ENCODE measurements at places on chromosomes 3 and 15.

DNA sequence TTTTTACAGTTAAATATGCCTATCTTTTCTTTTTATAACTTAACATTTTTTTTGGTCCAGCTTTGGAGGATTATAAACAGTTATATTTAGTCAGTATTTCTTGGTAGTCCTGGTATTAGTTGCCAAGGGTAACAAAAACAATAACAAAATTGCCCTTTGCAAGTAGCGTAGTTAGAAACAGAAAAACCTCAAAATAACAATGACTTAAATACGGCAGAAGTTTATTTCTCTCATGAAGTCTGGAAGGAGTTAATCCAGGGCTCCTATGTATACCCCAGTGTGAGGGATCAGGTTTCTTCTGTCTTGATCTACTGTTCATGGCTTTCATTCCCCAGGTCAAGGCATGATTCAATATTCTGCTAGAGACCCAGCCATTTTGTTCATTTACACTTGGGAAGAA lies 14.1 kb upstream of the MYH15 start:
- no peak for DNase-seq

DNA sequence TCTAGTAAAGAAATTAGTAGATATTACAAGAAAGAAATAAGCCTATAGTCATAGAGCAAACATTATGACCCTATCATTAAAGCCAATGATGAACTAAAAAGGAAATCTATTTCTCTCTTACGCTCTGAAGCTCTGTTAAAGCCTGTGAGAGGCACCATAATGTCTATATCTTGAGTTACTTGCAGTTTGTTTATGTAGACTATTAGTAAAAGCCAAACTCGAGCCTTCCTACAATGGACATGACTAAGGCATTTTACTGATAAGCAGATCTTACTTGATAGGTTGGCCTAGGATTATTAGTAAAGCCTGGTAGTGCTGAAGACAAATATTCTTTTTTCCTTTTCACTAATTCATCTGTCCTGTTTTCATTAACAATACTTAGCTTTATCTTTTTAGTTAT lies 32.7 kb downstream of the LRRC3B start:
- DNase-seq = no peak

- no peak for DNase-seq
Measured at GRCh38 chr15:64121614-64122013, 25.8 kb downstream of the SNX1 start.

DNA sequence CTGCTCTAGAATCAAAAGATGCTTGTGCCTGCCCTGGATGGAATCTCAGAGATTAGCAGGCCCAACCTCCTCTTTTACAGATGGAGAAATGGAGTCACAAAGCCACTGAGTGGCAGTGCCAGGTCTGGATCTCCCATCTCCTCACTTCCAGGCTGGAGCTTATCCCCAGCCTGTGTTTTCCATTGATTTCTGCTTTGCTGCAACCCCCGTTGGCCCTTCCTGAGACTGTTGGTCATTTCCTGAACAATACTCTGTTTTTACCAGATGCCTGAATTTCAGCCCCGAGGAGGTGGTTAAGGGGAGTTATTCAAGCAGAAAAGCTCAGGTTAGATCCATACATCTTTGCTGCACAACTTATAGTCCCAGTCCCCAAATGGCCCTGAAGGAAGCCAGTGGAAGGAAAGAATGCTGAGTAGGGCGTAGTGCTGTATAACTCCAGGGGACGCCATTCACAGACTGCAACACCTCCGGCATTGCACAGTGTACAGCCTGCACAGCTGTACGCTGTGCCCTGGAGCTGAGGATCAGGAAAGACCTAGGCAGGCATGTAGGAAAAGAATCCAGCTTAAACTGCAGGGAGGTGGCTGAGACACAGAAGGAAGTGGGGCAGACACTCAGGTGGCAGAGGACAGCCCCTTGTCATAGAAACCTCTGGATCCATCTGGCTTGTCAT lies 77.5 kb downstream of the RPLP1 start:
- no peak for DNase-seq

- DNase-seq = peak; percentile 65
Measured at GRCh38 chr3:132721479-132722164, 587 bp downstream of the NPHP3 start.

- DNase-seq = no peak
Measured at GRCh38 chr3:113147681-113148261, 63.6 kb upstream of the BOC start.

DNA sequence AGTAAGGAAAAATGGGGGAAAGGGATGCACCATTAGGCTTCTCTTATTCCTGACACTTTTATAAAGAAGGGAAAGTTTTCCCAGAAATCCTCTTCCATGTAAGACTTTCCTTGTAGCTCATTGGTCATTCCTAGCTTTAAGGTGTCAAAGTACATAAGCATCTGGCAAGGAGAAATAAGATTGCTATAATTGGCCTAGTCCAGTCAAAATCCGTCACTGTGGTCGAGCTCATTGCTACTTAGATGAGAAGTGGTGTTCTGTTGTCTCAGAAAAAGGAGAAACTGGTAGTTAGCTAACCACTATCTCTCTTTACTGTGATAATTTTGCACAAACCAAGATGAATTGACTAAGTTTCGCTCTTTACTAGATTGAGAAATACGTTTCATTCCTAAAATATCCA lies 370.1 kb downstream of the CNTN4 start:
- no peak for DNase-seq

GRCh38 chr3:64011685-64012084 lies 11.6 kb downstream of the PSMD6 start:
- no peak for DNase-seq

GRCh38 chr3:39291903-39292329 lies 12.1 kb upstream of the CX3CR1 start:
- DNase-seq = peak; percentile 78

Measured in suppressor macrophage treated with lipopolysaccharide for 4 hours (primary cell).